ENCODE measurements at places on chromosomes 7 and 10.

GRCh38 chr10:69636626-69637605 is 6.9 kb downstream of the FAM241B start:
- DNase-seq, result no peak

GRCh38 chr10:126503392-126504062 is 115.2 kb upstream of the ADAM12 start:
- no peak for DNase-seq

DNA sequence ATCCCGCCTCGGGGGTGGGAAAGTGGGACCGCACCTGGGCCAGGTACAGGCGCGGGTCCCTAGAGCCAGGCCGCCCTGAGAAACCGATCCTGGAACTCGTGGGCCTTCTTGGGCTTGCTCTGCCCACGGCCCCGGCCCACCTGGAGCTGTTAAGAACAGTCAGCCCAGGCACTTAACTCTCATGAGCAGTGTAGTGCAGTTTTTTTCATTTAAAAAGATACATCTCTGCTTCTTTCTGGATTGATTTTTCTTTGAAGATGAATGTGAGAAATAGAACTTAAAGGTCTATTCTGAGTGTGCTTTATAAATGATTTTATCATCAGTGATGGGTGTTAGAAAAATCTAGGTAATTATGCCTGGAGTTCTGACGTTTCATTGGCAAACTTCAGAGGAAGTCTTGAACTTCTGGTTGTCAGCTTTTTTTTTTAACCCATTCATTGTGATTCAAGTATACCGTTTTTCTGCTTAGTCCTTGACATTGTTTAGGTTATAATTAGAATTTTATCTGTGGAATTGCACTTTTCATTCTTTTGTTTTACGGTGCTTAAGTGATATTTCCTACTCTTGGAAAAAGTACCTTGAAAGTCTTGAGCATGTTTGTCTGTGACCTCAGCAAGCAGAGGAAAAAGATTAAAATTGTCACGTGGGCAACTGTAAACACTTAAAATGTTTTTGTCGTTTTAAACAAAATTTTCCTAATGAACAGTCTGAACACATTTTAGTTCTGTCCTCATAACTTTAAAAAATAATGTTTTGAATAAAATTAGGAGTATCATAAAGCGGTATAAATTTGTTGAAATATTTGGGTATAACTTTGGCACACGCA is 906 bp downstream of the CDK1 start:
- no peak for DNase-seq

DNA sequence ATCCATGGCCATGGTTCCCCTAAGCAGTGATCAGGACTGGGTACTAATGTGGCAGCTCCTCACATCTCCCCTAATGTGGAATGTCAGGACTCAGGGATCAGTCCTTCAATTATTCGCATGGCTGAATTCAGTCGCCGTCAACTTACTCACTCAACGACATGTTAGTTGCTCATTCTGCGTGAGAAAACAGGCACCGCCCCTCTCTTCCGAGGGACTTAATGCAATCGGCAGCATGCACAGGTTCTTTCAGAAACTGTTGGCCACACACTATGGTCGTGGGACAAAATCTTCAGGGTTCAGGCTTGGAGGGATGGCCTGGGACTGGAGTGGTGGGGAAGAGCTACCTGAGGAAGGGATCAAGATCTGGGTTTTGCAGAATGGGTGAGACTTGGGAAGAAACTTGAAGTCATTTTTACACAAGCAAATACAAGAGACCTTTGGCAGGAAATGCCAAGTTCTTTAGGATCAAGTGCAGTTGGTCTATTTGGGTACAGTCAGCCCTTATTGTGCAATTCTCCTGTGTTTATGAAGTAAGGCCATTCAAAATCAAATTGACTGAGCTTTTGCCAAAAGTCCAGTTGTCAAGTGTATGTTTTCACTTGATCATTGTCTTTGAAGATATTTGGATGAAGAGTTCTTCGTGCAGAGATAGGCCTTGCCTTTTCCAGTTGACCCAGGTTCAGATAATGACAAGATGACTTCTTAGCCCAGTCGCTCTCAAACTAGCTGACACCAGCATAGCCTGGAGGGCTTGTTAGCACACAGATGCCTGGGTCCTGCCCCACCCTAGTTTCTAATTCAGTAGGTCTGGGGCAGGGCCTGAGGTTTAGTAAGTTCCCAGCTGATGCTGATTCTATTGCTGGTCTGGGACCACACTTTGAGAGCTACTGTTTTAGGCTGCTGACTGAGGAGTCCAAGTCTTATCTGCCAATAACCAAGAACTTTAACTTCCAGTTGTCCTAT is 48.5 kb downstream of the LRRC18 start:
- DNase-seq, result no peak

DNA sequence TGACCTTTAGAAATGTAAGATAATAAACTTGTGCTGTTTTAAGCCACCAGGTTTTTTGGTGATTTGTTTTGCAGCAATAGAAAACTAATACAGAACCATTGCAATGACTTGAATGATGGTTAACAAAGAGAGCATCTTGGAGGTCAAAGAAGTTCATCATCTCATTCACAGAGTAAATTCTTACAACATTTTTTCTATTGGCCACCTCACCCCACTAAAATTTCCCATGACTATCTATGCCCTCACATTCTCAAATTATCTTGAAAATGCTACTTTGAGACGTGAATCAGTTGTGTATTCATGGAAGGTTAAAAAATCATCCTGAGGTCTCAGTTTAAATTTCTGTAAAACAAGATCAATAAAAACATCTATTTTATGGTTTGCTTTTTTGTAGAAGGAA is 754.2 kb downstream of the SORCS1 start:
- DNase-seq, result no peak

DNA sequence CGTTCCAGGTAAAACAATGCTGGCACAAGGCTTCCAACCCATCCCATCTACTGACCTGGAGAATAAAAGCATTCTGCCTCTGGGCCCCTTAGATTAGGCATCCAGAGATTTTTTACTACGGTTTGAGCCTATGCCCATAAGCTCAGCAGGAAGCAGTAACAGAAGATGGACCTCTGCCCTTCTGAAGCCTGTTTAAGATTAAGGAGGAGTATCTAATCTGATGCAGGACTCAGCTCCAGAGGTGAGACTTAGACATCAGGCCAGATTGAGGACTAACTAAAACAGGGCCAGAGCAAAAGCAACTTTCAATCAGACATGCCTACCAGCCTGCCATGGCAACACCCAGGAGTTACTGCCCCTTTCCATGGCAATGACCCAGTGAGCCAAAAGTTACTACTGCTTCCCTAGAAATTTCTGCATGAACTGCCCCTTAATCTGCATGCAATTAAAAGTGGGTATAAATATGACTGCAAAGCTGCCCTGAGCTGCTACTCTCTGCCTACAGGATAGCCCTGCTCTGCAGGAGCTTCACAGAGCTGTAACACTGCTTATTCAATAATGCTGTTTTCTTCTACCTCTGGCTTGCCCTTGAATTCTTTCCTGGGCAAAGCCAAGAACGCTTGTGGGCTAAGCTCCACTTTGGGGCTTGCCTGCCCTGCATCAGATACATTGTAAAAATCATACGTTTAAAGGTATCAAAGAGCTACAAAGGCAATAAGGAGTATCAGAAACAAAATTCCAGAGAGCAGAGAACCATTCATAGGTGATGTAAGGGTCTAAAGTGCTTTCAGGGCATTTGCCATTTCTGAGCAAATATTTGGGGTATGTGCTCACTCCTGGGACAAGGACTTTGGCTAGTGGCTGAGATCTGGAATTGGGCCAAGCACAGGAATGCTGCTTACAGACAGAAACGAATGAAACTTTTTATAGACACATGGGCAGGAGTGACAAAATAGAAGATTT is 25.0 kb upstream of the CNNM1 start:
- DNase-seq, result no peak

DNA sequence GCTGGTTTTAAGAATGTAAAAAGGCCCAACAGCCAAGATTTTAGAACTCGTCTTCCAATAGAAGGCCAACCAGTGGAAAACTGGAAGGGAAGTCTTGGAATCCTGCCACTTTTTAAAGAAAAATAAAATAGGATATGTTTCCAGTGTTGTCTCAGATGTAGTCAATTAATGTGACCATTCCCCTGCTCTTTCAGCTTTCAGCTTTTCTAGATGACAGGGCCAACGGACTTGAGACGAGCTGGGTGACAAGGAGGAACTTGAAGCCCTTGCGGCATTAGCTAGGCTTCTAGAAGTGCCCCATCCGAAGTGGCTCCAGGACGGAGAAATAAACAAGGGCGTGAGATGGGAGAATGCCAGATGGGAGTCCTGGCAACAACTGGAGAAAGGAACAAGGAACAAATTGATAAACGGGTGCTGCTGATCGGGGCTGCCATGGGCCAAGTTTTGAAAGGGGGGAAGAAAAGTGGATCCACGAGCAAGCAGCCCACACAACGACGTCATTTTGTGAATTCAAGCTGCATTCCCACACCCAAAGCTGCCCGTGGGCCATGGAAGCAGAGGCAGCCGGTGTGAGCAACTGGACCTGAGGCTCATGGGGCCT is 42.3 kb downstream of the CTBP2 start:
- DNase-seq, result no peak

GRCh38 chr10:15539262-15539661 is 168.2 kb upstream of the FAM171A1 start:
- DNase-seq, result no peak

DNA sequence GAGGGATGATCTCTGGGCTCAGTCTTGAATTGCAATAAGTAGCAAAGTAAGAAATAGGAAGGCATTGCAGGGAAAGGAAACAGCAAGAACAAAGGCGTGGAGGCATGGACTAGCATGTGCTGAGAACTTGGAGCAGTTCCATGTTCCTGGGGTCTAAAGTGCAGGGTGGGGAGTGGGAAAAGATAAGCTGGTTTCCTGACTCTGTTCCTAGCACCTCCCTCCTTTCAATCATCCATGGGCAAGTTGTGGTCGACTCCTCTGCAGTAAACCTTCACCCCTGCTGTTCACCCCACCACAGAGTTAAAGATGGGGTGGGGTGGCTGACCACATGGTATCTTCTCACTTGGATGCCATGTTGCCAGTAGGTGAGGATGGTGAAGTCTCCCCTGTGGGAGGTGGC is 29.6 kb downstream of the RPS24 start:
- DNase-seq, result no peak

DNA sequence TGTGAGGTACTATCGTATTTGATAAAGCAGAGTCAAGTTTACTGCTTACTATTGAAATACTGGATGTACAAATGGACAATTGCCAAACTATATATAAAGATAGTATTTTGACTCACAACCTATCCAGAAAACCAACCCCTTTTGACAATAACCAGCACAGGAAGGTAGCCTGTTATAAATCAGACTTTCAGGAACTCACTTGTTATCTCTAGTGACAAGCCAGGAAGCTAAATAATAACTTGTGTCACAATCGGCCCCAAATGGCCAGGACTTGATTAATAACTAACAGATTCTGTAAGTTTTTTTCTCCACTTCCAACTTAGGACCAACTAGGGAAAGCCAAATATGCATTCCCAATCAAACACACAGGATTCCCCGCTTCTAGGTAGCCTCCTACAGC is 38.8 kb upstream of the SLC35G1 start:
- no peak for DNase-seq

- DNase-seq, result no peak
Measured at GRCh38 chr10:15068802-15069201, 19.8 kb downstream of the ACBD7 start.

DNA sequence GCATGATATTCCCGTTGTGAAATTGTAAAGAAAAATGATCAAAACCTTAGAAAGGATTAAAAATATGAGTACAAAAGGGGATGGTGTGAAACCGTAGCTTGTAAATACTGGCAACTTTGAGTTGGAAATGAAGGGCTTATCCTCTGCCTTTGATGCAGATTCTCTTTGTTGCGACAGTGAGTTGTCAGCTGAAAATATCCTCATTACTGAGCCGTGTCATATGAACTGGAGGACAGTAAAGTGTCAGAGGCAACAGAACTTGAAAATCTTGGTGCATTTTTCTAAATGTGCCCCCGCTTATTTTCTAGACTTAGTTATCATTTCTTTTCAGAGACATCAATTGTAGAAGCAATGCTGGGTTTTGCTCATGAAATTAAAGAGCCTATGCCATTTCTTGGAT is 170.5 kb upstream of the NPS start:
- DNase-seq, result no peak

GRCh38 chr7:17446340-17446739 is 147.9 kb downstream of the AHR start:
- no peak for DNase-seq

DNA sequence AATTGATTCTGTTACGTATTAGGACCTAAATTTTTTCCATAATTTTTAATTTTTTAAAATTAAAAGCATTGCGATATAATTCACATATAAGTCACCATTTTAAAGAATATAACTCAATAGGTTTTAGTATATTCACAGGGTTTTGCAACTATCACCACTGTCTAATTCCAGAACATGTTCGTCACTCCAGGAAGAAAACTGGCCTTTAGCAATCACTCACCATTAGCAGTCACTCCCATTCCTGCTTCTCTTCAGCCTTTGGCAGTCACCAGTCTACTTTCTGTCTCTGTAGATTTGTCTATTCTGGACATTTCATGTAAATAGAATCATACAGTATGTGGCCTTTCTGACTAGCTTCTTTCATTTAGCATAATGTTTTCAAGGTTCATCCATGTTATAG is 176.5 kb downstream of the EXOC4 start:
- DNase-seq, result no peak

DNA sequence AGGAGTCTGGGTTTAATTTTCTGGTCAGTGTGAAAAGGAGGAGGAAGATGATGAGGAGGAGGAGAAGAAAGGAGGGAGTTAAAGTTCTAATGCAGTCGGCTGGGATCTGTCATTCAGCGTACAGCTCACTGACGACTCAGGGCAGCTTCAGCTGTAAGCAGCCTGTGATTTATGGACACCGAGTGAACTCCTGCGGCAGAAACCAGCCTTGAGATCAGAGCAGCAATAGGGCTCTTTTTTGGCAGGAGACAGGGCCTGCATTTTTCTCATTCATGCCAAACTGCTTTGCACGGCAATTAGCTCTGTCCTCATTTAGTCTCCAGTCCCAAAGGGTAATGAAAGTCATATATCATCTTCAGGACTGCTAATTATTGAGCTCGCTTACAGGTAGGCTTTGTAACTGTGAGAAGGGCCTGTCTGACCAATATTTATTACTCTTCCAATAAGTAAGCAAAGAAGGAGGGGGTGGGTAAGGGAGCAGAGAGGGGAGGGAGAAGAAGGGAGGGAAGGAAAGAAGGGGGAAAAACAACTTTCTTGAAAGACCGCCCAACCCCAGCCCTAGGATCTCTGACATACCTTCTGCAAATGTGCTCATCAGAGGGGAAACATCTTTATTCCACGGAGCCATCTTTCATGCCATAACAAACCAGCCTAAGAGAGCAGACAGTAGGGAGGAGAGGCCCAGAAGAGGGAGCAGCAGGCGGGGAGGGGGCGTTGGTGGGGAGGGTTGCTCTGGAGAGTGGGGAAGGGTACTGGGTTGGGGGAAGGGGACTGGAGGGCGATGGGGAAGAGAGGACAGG is 48.1 kb upstream of the COMTD1 start:
- DNase-seq, result peak; percentile 84

- peak; percentile 1 for DNase-seq
Measured at GRCh38 chr10:107442035-107442505, 277.6 kb upstream of the SORCS1 start.

- DNase-seq, result peak; percentile 30
Measured at GRCh38 chr7:97005183-97006054, at the start of gene DLX6. Gene DLX6, plus strand, starts transcription at chr7:97005553. Its CDS starts 425 bp downstream, at chr7:97005978.

- peak; percentile 68 for DNase-seq
Measured at GRCh38 chr10:75191821-75192568, 18.6 kb upstream of the VDAC2 start.
